ENCODE measurements at places on chromosomes 1 and 21.

DNA sequence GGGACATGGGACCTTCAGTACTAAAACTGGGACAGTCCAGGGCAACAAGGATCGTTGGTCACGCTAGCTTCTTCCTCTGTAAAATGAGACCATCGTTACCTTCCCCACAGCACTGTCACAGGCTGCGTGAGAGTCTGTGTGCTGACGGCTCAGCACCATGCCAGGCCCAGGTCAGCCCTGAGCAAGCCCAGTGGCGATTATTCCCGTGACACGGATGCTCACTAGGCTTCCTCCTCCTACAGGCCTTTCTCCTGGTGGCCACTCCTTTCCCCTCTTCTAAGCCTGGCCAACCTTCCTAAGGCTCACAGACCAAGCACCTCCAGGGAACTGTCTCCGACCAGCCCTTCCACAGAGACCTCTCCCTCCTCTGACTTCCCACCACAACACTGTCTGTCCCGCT lies 69.3 kb upstream of the RUNX3 start:
- DNase-seq, result no peak

- no peak for DNase-seq
These were observed 97.3 kb downstream of the GLIS1 start for GRCh38 chr1:53641481-53642214.

- no peak for DNase-seq
These were observed at the start of gene C1orf116 for GRCh38 chr1:207032528-207033017. Gene C1orf116, minus strand, starts transcription at chr1:207032756. Its CDS starts 5,158 bp downstream, at chr1:207027598.

GRCh38 chr1:201508809-201509208 lies 1.9 kb upstream of the CSRP1 start:
- no peak for DNase-seq

DNA sequence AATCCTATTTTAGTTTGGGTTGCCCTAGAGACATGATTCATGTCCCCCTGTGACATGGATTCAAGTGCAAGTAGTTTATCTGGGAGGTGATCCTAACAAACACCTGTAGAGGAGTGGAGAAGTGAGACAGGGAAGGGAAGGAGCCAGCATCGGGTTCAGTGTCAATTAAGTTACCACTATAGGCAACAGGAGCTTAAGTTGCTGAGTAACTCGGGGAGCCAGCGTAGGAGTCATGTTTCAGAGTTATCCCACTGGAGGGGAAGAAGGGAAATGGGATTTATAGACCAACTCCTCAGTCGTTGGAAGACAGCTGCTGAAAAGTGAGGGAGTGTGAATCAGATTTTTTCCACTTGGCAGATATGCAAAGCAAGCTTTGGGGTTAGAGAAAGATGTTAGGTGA lies 54.9 kb downstream of the SLC30A7 start:
- DNase-seq, result no peak

GRCh38 chr21:42261829-42262200 lies 42.9 kb downstream of the ABCG1 start:
- DNase-seq, result no peak

DNA sequence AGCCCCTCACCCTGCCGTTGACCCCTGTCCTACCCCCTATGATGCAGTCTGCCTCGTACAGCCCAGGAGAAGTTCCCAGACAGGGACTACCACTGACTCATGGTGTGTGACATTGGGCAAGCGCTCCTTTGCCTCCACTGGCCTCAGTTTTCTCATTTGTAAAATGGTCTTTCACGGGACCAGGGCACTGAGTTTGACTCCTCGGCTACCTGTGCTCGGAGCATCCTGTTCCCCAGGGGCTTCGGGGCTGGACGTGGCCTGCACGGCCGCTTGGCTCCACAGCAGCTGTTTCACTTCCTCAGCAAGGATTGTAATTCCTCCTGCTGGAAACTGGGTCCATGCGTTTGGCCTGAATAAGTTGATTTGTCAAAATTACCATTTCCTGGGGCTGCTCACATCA lies 277.3 kb downstream of the MATN1 start:
- no peak for DNase-seq

DNA sequence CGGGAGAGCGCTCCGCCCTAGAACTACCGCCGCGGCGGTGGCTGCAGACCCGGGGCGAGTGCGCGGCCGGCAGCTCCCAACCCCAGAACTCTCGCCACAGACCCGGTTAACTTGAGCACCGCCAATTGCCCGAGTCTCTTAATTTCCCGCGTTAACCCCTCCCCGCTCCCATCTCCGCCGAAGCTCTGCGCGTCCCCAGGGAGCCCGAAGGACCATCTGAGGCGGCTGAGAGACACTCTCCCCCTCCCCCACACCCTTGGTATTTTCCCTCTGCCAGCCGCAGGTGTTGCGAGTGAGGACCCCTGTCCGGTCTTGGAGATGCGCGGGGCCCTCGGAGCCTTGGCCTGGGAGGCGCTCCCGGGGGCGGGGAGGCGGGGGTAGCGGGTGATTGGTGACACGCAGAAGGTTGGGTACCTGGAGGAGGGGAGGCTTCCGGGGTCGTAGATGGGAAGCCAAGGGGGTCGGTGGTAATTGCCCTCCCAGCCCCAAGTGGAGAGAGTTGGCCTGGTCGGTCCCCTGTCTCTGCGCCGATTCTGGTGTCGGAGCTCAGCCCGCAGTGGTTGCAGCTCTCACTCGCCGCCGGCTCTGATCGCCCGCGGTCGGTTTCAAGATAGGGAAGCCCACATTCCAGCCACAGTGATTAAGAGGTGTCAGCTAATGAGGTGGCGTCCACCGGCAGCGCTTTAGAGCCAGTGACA lies 858 bp upstream of the SUSD4 start:
- DNase-seq, result peak; percentile 74

GRCh38 chr21:42527489-42528158 lies 14.0 kb downstream of the SLC37A1 start:
- DNase-seq, result no peak

DNA sequence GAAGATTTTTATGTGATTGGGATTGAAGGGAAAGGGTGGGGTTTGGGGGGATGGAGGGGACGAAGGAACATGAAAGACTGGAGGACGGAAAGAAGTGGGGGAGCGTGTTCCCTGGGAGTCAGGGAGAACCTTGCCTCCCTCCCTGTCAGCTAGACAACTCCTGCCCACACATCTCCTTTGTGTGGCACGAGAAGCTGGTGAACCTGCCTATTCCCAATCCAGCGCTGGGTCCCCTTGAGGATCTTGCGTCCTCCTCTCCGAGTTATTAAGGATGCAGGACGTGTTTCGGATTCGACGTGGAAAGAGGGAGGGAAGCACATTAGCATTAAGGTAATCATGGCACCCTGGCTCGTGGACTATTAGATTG lies 1.4 kb downstream of the LRRC7 start:
- DNase-seq, result no peak

- no peak for DNase-seq
These were observed 59.3 kb downstream of the VANGL2 start for GRCh38 chr1:160459687-160460086.

GRCh38 chr21:31700040-31700439 lies 31.9 kb downstream of the SCAF4 start:
- DNase-seq, result no peak

DNA sequence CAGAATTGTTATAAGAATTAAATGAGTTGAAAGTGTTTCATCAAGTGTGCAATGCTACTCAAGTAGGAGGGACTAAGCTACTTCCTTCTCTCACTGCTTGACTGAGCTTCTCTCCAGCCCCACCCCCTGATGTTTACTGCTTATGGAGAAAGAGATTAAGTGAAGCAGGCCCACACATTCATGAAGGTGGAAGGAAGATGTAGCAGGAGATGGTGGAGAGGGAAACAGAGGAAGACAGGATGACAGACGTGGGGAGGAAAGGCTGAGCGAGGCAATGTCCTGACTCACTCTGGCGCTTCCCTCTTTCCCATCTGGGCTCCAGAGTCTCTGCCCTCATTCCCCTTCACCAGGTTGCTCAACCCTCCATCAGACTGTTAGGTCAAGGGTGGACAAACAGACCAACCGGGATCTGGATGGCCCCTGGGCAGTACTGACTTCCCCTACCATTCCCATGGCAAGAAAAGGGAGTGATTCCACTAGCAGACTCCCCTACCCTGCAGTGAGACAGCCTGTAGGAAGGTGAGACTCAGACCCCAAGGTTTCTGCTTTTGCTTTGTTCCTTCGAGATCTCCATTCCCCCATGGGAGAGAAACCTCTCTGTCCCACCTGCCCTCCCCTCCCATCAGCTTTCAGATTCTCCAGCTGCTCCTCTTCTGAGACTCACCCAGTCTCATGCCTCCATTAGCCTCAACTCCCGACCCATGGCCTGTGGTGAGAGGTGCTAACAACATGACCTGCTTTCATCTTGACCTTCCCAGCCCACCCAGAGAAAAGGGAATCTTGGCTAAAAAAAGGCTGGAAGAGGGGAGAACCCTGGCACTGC lies 3.1 kb upstream of the ARHGEF2 start:
- DNase-seq, result peak; percentile 43

DNA sequence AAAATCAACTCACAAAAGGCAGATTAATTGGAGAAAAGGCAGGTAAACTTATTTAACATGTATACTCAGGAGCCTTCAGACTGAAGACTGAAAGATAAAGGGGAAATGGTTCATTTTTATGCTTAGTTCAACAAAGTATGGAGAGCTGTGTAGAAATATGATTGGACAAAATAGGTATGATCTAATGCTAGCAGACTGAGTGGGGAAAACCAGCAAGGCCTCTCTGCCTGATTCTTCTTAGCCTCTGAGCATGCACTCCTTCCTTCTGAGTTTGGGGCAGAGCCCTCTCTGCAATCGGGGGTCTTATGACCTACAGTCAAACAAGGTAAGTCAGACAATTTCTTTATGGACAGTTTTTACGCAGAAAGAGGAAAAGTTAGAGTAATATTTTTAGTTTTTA lies 38.8 kb upstream of the SUCO start:
- no peak for DNase-seq

DNA sequence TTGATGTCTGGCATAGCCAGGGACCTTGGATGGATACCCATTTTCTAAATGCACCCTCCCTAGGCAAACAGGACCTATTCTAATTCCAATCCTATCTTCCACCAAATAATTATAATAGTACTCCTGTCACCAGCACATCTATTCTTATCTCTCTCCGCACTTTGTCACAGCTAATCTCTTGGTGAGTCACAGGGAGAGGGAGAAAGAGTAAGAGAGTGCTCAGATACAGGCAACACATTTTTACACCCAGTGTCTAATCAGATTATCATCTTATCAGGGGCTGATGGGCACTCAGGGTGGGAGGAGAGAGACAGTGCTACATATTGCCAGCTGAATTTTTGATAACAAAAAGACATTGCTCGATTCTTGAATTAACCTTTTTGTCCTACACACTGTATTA lies 275.0 kb upstream of the BEND5 start:
- no peak for DNase-seq

- DNase-seq, result no peak
These were observed 60.8 kb downstream of the EYA3 start for GRCh38 chr1:28027660-28028059.

- no peak for DNase-seq
These were observed 75.2 kb upstream of the GADD45A start for GRCh38 chr1:67609577-67610341.

DNA sequence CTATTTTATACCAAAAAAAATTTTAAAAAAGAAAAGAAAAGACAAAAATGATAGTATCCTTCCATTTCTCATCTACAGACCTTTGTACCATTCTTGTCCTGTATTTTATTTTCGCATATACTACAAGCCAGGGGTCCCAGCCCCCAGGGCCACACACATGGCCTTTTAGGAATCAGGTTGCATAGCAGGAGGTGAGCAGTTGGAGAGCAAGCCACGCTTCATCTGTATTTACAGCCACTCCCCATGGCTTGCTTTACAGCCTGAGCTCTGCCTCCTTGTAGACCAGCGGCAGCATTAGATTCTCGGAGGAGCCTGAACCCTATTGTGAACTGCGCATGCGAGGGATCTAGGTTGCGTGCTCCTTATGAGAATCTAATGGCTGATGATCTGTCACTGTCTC lies 39.8 kb downstream of the RASSF5 start:
- no peak for DNase-seq

GRCh38 chr1:156106624-156107488 lies 7.7 kb upstream of the LMNA start:
- DNase-seq, result peak; percentile 62

DNA sequence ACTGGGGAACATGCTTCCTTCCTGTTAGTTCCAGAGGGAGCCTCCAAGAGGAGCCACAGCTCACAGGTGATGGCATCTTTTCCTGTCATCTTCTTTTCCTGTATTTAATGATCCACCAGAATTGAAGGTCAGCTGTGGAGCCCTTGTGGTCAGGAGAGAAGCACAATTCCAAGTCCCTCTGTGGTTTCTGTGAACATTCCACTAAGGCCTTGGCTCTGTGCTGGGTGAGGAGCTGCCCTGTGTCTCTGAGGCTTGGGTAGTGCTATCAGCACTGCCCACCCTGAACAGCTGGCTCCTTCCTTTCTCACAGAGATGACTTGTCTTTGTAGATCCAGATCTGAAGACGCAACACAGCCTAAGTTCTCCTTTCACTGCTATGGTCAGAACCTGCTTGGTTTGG lies 141.9 kb upstream of the MAP1LC3C start:
- no peak for DNase-seq

DNA sequence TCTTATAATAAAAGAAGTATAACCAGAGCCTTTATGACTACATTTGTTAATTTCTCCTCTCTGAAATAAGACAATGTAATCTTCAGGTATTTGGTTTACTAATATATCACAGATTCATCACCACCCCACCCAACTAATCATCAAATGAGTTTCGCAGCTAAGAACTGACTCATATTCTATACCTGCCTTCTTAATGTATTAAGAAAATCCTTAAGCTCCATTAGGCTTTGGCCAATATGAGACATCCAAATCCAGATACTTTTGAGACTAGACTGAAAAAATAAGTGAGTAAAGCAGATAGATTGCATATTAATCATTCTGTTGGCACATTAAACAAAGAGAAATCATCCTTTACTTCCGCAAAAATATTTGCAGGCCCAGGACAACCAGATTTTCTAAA lies 18.7 kb upstream of the FMO2 start:
- DNase-seq, result no peak

DNA sequence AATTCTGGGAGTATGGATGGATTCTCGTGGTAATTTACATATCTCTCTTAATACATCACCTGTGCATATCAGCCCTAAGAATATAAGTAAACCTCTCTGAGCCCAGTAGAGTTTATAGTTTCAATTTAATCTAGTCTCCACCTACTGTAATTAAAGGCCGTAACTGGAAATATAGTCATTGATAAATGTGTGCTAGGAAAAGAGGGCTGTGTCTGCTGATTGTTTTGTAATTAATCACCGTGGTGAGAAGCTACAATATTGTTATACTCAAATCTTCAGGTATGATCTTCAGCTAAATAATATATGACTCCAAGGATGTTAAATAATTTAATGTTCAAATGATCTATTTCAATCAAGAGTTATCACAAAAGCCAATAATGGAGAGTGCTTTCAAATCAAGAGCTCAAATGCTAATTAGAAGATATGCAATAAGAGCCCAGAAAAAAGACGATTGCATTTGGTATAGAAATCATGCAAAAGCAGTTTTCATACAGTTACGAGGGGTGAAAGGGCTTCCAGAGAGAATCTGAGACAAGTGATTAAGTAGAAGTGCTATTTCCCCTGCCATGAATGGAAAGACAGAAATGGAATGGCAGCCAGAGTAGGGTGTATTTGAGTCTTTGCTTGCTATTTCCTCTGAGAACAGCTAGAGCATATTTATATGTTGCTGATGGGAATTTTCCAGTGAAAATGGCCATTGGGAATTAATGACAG lies 1134.3 kb downstream of the NCAM2 start:
- no peak for DNase-seq

GRCh38 chr1:105138458-105138893 lies 1388.8 kb downstream of the AMY1C start:
- peak; percentile 76 for DNase-seq
